Skeletal muscle cell (primary cell): ENCODE measurements at places on chromosomes 5 and 9.

DNA sequence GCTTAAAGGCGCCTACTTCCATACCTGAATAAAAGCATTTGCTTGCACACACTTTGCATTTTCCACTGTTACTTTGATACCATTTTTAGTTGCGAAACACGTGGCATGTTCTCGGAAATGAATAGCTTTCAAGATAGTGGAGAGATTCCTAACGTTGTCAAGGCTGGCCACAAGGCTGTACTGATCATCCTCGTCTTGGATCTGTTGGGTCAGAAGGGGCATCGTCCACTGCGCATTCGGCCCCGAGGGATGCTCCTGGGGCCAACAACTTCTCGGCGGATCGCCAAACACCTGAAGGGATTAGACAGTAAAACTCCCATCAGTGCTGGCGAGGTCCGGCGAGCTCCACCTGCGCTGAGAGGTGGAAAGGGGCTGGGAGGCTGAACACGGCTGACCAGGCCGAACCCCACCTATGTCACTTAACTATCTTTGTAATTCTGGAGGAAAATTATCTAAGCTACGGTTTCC is 599 bp downstream of the RAD1 start:
- DNase-seq, result no peak

GRCh38 chr5:180235077-180235476 is 26.1 kb upstream of the RASGEF1C start:
- DNase-seq, result no peak

- DNase-seq, result no peak
These were observed 8.0 kb downstream of the SH3RF2 start for GRCh38 chr5:145944328-145944727.

DNA sequence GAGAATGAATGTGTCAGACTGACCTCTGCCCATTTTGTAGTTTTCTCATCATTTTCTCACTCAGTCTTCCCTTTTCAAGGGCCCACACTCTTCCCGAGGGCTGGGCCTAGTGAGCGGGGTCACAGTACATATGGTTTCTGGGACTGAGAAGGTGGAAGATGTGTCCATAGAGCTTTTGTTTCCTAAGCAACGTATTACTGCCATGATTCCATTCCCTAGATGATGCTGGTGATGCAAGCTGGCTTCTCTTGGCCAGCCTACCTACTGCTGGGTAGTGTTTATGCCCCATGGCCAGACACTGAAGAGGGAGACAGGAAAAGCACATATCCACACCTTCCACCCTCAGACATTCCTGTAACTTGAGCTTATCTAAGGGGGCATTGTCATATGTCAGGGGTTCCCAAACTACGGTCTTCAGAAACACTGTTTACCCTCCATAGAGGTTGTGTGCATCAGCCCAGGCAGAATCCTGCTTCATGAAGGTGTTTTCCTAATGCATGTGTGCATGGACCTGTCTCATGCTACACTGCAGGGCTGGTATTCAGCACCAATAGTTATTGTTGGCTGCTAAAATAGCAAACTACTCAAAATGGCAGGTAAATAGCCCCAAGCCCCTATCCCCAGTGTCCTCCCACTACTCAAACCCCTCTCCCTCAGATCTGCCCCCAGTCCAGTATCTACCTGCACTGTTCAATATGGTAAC is 9.5 kb downstream of the IRF1 start:
- DNase-seq, result no peak

- no peak for DNase-seq
These were observed 439.5 kb upstream of the RGMB start for GRCh38 chr5:98333921-98334320.

GRCh38 chr9:84061613-84062193 is 81.1 kb downstream of the RMI1 start:
- no peak for DNase-seq

DNA sequence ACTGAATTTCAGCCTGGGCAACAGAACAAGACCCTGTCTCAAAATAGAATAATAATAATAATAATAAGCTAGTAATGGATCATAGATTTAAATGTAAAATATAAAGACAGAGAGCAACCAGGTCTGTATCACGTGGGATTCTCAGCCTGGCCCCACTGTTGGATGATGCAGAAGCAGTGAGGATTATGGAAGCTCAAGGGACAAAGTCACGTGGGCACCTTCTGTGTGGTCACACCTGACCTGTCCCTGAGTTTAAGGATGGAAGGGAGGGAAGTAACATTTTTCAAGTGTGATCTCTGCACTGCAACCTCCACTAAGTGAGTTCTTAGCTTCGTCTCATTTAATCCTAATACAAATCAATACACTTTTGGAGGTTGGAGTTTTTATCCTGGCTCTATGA is 212.5 kb upstream of the IER5L start:
- DNase-seq, result no peak

GRCh38 chr5:156687514-156687913 is 162.6 kb upstream of the PPP1R2B start:
- DNase-seq, result no peak

DNA sequence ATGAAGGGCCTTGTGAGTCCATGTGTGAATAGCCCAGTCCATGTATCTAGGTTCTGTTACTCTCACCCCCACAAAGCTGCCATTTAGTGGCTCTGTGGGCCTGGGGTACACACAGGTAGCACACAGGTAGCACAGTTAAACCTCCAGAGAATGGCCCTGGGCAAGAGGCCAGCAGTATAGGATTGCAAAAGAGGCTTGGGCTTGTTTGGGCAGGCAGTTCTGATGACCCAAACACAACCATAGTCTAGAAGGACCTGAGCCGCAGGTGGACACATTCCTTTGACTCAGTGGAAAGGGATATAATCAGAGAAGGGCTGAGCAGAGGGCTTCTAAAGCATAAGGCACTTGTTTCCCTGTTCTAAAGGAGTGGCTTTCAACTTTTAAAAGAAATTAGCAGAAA is 326.8 kb upstream of the SGCD start:
- no peak for DNase-seq

DNA sequence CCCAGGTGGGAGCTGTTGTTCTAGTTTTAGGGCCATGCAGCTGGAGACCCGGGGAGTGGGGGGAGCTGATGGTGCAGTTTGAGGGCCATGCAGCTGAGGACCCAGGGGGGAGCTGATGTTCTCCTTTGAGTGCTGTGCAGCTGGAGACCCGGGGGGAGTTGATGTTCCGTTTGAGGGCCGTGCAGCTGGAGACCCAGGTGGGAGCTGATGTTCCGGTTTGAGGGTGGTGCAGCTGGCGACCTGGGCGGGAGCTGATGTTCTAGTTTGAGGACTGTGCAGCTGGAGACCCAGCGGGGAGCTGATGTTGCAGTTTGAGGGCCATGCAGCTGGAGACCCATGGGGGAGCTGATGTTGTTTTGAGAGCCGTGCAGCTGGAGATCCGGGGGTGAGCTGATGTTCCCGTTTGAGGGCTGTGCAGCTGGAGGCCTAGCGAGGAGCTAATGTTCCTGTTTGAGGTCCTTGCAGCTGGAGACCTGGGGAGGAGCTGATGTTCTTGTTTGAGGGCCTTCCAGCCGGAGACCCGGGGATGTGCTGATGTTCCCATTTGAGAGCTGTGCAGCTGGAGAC is 14.6 kb downstream of the PDCD6 start:
- no peak for DNase-seq

DNA sequence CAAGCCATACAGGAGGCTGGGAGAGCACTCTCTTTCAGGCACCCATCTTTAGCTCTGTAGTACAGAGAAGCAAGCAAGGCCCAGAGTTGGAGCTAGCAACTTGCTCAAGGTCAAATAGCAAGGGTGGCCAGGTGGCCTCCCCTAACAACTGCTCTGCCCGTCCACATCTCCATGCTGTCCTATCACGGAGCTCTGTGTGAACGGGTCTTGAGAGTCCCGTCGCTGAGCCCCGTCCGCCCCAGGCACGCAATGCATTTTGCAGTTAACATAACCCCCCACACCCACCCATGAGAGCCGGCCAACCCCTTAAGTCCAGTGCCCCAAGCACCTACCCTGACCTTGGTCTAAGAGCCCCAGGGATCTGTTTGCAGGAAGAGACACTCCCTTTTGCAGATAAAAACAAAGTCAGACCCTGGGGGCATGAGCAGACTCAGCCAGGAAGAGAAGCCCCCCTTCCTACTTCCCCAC is 1.5 kb downstream of the RNF44 start:
- no peak for DNase-seq

GRCh38 chr9:104872656-104873488 is 55.1 kb downstream of the ABCA1 start:
- peak; percentile 92 for DNase-seq

DNA sequence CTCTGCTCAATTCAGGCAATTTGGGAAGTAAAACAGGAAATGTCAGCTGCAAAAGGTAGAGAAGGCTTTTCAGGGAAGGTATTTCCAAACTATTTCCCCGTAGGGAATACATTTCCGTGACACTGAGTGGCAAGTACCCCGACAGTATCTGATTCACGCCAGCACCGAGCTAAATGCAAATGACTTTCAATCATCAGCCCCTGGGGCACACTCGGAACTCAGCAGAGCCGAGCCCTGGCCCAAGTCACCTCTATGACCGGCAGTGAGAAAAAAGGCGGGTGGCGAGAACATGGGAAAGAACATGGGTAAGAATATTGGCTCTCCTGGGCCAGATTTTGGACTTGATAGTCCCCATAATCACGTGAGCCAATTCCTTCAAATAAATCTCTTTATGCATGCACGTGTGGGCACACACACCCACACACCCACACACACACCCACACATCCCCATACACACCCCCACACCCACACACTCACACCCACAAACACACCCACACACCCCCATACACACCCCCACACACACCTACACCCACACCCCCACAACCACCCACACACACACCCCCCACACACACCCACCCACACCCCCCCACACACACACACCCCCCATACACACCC is 43.0 kb downstream of the COL23A1 start:
- no peak for DNase-seq

- no peak for DNase-seq
These were observed 470.7 kb upstream of the BRINP1 start for GRCh38 chr9:119839888-119840287.

DNA sequence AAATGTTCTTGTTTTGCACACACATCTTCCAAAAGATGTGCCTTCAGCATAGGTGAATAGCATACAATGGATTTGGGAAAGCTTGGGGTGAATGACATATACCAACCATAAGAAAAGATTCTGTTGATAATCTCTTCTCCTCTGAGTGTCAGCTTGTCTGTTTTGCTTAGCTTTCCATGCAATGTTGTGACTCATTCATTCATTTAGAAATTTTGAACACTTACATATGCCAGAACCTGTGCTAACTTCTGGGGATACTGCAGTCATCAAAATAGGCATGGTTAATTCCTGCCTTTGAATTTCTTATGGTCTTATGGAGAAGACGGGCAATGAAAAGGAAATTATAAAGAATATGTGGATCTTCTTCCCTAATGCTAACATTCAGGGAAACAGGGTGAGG is 14.1 kb downstream of the ADRB2 start:
- no peak for DNase-seq

- no peak for DNase-seq
These were observed 935.7 kb upstream of the NUDT12 start for GRCh38 chr5:104498281-104498680.

DNA sequence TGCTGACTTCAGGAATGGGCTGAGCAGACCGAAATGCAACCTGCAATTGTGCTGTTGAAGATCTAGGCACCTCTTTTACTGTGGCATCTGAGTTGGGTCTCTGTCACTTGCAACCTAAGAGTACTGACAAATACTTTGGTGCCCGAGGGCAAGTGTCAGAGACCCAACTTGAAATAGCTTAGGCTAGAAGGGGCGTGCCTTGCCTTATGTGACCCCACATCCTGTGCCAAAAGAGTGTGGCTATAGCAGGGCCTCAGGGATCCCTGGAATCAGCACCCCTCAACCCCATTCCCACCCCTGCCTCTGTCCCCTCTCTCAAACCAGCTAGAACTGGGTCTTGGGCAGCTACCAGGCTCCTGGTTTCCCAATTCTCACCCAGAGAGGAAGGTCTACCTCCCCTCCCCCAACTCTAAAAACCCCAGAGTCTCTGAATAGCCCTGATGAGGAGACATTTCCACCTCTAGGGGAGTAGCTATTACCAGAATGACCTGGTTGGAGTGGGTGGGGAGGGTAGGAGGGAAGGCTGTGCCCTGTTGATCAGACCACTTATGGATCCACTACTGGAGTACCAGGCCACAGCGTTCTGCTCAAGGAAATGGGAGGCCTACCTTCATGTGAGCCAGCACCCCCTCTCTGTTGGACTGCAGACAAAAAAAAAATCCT is 17.5 kb downstream of the RAI14 start:
- no peak for DNase-seq

DNA sequence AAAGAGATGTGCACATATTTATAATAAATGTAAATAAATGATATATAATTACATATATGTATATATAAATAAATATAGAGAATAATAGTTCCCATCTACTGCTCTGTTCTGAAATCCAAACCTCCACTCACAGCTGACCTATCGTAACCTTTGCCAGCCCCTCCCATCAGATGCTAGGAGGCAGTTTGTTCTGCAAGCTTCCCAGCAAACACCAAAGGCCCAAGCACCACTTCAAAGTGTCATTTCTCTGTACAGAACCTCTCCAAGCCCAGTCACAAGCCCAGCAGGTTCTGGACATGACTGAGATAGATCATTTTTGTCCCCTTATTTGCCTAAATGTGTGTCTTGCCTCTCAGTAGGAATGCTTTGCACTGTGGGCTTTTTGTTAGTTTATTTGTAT is 62.4 kb downstream of the MFAP3 start:
- no peak for DNase-seq

GRCh38 chr5:69032009-69032408 is 61.8 kb upstream of the SLC30A5 start:
- no peak for DNase-seq

DNA sequence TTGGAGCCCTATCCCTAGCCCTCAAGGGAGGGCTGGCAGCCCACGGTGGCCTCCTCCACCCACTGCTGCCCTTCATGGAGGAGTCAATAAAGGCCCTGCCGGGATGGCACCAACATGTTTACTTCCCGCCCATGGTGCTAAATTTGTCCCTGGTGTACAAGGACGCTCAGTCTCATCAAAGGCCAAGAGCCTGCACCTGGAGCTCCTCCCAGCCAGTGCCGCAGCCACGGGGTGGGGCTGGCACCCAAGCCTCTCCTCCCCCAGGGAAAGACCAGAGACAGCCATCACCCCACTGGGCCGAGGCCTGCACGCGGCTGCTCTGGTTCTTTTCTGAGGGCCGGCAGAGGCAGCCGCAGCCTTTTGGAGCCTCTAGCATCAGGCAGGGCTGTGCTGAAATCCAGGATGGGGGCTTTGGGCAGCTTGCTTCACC is 34.8 kb upstream of the RXRA start:
- no peak for DNase-seq

DNA sequence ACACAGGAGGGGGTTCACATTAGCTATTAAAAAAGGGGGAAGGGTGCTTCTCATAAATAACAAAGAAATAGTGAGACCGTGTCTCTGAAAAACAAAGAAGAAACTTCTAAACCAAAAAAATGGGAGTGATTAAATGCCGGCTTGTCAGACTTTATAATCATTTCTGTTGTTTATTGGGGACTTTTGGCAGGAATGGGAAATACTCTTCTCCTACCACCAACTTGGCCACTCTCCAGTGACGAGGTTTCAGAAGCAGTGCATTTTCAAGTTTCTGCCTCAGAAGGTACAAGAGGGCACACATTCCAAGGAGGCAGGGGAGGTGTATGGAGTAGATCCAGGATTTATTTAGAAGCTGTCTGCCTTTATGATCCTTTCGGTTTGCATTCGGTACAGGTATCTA is 46.2 kb downstream of the LIX1 start:
- DNase-seq, result no peak
